ENCODE measurements at places on chromosomes 5 and 9.

GRCh38 chr5:103621548-103621930 is 59.0 kb upstream of the NUDT12 start:
- no peak for DNase-seq

DNA sequence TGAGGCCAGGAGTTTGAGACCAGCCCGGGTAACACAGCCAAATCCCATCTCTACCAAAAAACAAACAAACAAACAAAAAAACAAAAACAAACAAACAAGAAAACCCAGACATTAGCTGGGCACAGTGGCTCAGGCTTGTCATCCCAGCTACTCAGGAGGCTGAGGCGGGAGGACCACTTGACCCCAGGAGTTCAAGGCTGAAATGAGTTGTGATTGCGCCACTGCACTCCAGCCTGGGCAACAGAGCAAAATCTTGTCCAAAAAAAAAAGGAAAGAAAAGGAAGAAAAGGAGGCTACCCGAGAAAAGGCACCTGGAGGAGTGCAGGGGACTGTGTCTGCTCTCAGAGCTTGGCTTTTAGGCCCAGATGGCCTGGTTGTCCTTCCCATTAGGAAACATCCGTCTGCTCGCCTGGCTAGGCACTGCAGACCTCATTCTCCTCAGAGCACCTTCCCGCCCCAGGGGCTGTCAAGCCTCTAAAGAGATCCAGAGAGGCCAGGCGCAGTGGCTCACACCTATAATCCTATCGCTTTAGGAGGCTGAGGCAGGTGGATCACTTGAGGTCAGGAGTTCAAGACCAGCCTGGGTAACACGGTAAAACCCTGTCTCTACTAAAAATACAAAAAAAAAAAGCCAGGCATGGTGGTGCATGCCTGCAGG is 185.3 kb upstream of the IER5L start:
- no peak for DNase-seq

DNA sequence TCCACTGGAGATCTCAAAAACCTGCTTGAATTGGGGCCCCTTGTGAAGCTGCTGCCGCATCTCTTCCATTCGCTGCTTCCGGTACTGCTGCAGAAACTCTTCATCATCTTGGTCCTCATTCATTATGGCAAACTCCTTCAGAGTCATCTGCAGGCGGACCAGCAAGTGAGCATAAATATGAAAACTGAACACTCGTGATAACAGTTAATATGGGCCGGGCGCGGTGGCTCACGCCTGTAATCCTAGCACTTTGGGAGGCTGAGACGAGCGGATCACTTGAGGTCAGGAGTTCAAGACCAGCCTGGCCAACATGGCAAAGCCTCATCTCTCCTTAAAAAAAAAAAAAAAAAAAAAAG is 7.9 kb downstream of the PDCL start:
- DNase-seq, result no peak

- no peak for DNase-seq
Observed at GRCh38 chr9:89872913-89873707, 268.3 kb downstream of the GADD45G start.

GRCh38 chr5:40831346-40832210 is 3.4 kb downstream of the RPL37 start:
- DNase-seq, result no peak

GRCh38 chr5:146041180-146041789 is 64.1 kb downstream of the PLAC8L1 start:
- no peak for DNase-seq

DNA sequence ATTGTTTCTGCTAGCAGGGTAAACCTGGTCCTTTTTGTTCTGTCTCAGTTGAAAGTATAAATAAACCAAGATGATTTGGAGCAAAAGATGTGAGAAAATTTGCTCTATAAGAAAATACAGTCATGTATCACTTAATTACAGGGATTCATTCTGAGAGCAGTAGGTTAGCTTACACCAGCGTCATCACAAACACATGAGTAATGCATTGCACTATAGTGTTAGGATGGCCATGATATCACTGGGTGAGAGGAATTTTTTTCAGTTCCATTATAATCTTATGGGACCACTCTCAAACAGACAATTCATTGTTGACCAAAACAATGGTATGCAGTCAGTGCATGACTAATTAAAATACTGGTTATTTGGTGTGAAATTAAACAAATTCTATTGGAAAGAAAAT is 430.9 kb downstream of the CHSY3 start:
- no peak for DNase-seq

DNA sequence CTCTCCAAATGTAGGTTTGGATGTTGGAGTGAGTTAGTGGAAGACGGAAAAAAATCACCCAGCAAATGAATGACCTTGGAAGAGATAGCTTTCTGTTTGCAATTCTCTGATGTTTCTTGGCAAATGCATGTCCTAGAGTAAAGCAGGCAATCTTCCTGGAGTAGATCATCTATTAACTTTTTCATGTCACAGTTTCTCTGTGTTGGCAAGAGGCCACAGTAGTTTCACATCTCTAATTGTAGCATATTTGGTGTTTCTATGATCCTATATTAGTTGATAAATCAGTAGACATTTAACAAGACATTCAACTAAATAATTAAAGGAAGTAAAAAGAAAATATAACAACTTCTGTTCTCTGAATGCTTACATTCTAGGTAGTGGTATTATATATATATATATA is 138.2 kb upstream of the MINAR2 start:
- no peak for DNase-seq

DNA sequence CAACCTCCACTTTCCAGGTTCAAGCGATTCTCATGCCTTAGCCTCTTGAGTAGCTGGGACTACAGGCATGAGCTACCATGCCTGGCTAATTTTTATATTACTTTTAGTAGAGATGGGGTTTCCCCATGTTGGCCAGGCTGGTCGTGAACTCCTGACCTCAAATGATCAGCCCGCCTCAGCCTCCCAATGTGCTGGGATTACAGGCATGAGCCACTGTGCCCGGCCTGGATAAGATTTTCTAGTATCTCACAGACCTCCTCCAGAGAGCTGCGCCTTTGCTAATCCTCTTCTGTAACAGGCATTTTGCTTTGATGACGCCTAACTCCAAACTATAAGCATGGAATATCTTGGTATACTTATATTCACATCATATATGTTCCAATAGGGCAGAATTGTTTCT is 99.4 kb downstream of the FSTL4 start:
- no peak for DNase-seq

- DNase-seq, result no peak
Observed at GRCh38 chr5:145697251-145697990, 137.7 kb downstream of the PRELID2 start.

- no peak for DNase-seq
Observed at GRCh38 chr9:128141604-128142003, 7.6 kb upstream of the LCN2 start.

DNA sequence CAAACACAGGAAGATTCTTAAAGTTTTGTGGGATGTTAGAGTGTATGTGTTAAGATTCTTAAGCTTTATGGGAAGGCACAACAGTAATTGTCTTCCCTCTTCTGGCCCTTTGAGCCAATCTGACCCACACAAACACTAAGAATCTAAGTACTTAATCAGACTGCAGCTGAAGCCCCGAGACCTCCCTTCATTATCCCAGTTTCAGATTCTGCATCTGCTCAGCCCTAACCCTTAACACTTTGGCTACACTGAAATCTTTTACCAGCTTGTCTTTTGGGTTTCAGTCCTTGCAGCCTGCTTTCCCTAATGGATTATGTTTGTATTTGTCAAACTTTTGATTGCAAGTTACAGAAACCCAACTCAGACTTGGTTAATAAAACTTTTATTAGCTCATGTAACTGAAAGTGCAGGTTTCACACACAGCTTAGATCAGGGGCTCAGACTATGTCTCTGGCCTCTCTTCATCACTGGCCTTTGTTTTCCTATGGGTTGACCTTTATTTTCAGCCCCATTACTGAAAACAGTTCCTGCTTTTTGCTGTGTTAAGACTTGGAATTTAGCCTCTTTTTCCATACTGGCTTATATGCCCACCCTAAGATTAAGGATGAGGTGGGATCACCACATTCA is 71.5 kb downstream of the COX7C start:
- DNase-seq, result no peak
